ENCODE measurements at places on chromosomes 12 and 14.

DNA sequence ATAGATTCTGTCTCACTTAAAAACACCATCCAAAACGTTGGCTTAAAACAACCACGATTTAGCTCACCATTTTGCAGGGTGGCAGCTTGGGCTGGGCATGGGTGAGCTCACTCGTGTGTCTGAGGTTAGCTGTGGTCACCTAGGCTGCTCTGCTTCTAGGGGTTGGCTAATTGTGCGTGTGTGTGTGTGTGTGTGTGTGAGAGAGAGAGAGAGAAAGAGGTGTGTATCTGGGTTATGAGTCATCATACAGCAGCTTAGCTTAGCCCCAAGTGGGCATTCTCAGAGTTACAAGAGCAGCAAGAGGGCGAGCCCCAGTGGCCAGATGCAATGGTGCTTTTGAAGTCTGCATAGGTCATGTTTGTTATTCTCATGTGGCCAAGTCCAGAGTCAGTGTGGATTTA, 6.0 kb downstream of the FBXW8 start:
- no peak for DNase-seq

GRCh38 chr14:89443042-89443629, 26.1 kb upstream of the FOXN3 start:
- no peak for DNase-seq

- DNase-seq, result no peak
These were observed 624 bp downstream of the M6PR start for GRCh38 chr12:8948701-8949341.

DNA sequence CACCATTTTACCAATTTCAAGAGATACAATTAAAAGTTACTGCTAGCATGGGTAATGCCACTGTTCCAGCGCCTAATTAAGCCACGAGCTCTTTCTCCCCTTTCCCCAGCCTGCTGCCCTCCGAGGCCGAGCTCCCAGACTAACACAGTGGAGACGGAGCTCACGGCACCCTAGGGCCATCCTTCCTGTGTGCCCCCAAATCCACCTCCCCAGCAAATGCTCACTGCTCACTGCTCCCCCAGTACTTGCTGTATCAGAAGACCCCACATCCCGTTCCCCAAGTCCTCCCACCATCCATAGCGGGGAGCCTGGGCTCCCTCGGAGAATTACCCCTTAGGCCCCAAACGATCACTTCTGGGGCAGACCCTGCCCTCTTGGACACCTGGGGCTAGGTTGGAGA, 42.7 kb downstream of the SLC6A12 start:
- DNase-seq, result no peak

DNA sequence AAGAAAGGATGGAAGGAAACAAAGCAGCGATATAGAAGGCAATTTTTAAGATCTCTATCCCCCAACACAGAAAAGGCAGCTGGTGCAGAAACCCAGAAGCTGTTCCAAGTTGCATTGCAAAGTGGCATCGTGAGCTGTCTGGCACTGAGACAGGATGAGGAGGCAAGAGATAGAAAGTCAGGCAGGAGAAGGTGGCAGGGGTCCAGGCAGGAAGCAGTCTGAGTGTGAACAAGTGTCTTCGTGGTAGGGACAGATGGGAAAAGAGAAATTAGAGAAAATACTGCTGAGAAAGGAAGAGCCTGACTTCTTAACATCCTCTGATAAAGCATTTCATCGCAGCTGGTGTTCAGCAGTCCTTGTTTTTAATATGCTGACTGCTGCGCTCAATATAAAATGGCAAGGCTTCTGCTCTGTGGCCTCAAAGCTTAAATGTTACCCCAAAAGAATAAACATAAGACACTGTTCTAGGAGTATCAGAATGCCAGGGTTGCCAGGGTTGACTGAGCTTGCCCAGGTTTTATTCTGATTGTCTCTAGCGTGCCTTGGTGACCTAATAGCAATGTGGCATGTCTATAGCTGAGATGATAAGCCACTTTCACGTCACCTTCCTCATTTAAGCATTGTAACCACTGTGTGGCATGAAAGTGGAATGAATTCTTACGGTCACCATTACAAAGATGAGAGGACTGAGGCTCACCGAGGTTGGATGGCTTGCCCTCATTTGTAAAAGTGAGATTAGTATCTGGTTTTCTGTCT, 397.6 kb downstream of the NUAK1 start:
- no peak for DNase-seq

- no peak for DNase-seq
These were observed 13.7 kb upstream of the CLEC4D start for GRCh38 chr12:8499616-8500015.

DNA sequence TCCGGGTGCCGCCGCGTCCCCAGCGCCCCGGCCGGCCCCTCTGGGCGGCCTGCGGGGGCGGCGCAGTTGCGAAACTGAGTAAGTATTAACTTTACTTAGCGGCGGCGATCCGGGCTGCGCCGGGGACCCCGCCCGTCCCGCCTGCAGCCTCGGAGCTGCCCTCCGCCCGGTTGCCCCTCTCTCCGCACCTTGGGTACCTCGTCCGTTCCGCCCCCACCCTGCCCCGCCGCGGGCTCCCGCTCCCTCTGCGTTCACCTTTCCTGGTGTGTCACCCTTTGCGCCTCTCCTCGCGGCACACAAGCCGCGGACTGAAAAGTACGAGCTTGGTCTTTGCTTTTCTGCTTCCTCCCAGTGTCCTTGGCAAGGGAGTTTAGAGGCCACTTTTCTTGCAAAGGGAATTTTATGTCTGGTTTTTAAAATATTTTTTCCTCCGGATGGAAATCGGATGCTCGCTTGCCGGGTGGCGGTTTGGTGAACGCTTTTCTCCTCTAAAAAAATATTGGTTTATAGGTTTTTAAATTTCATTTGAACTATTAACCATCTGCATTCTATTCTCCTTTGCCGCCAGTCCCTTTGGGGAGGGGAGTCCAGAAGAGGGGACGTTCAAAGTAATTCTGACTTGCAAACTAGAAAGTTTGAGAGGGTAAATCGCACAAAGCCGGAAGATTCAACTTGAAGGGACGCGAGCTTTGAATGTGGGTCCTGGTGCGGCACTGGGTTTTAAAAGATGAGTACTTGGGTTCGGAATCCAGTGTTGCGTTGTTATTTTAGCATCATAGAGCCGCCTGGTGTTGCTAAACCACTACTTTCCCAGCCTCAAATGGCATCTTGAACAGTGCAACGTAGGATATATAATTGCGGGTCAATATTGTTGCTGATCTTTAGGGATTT, 834 bp downstream of the RASSF8 start:
- no peak for DNase-seq

GRCh38 chr14:75322746-75323145, 44.1 kb downstream of the FOS start:
- DNase-seq, result no peak

DNA sequence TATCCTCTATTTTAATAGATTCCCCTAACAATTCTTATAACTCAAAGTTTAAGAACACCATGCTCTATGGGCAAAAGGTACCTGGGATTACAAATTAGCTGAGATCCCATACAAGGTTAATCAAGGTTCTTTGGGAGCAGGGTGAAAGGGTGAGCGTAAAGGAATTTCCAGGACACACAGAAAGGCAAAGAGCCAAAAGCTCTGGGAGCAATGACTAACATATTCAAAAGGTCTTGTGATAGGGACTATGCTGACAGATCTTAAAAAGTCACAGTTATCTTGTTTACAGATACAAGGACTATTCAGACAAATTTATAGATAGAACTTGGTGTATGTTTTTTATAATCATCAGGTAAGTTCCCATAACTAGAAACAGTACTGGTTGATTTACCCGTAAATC, 19.5 kb upstream of the PPFIBP1 start:
- DNase-seq, result no peak

DNA sequence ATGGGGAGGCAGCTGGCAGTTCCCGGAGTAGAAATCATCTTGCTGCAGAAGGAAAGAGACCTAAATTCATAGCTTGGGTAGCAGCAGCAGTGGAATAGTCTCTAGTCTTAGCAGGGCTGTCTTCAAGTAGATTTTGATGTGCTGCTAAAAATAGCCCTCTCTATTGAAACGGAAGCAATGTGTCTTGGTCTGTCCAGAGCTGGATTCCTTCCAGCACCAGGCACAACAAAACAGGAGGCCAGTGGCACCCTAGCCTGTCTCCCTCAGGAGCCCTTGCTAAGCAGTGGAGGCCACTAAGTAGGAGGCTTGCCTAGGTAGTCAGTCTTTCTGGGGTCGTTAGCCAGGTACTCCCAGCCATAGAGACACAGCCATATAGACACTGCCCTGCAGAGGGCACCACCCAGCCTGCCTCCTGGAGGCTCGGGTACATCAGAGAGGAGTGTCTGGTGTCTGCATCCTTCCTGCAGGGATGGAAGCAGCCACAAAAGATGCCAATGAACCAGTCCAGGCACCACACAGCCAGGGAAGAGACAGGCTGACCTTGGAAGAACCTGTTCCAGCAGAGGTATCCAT, 97.5 kb downstream of the CRACR2A start:
- no peak for DNase-seq

DNA sequence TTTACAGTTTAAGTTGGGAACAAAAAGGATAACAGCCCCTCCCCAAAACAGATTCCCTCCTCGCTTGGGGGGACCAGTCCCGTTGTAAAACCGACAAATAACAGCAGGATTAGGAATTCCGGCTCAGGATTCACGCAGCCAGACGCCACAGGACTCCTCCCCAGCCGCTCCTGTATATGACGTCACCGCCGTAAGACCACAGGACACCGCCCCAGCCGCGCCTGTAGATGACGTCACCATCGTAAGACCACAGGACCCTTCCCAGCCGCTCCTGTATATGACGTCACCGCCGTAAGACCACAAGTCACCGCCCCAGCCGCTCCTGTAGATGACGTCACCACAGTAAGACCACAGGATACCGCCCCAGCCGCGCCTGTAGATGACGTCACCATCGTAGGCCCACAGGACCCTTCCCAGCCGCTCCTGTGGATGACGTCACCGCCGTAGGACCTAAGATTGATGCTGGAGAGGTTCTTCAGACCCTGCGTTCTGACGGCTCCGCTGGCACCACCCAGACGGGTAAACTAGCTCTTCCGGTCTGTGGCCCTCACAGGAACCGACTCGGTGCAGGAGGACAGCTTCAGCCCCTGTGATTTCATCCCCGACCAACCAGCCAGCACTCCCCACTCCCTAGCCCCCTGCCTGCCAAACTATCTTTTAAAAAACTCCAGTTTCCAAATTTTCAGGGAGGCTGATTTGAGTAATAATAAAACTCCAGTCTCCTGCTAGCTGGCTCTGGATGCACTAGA, 43.9 kb upstream of the FBRSL1 start:
- peak; percentile 24 for DNase-seq

DNA sequence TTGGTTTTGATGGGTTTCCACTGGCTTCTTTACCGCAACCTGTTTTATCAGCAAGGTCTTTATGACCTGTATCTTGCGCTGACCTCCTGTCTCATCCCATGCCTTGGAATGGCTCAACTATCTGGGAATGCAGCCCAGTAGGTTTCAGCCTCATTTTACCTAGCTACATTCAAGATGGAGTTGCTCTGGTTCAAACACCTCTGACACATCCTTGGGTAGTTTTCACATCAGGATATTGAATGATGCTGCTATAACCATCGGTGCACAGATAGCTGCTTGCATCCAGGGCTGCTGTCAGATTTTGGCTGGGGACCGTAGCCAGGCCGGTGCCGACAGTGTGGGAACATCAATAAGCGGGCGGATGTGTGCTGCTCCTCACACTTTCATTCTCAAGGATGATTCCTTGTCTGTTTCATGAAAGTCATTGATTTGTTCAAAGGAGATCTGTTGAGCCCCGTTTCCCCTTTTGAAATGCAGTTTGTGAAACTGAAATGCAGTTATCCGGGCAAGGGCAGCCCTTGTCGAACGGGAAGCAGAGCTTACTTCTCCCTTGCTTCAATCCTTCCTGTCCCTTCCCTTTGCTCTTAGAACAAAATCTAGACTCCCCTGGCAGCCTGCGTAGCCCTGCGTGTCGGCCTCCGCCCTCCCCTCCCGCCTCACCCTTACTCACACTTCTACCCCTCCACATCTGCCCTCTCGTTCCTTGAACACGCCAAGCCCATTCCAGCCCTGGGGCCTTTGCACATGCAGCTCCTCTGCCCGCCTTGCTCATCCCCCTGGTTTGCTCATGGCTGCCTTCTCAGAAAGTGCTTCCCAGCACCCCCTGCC, 49.2 kb upstream of the NCOR2 start:
- no peak for DNase-seq

DNA sequence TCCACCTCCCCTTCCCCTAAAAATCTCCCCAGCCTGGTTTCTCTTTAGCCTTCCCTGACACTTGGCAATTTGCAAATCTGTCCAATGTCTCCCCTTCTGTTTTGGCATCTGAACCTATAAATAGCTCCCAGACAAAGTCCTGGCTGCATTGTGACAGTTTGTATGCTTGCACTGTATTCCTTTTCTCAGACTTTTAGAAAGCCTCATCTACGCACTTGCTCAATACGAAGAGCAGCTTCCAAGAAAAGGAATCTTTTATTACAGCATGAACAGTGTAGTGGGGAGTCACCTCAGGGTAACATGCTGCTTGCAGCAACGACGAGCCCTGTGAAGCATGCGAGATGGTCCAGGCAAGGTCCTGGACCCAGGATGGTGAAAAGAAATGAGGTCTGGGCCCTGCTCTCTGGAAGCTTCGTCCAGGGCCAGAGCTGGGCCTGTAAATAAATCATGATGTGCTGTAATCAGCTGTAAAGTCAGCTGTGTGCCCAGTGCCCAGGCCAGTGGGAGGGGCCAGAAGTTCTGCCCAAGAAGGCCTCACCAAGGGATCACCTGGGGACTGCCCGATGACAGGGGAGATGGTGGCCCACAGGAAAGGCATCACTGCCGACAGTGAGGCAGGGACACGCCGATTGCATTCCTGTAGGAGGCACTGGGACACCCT, 88.3 kb downstream of the RIN3 start:
- DNase-seq, result no peak

GRCh38 chr14:46769292-46769691, 117.7 kb upstream of the RPL10L start:
- DNase-seq, result no peak

- no peak for DNase-seq
These were observed 11.8 kb upstream of the KRAS start for GRCh38 chr12:25262389-25263074.

- DNase-seq, result no peak
These were observed 1489.4 kb downstream of the AACS start for GRCh38 chr12:126554625-126555024.

- no peak for DNase-seq
These were observed at the start of gene SERPINA5 for GRCh38 chr14:94581127-94581999. SERPINA5 (plus strand) TSS chr14:94581426; CDS start chr14:94587363, 5,937 bp downstream.
